ENCODE measurements at places on chromosomes 1 and 21.

DNA sequence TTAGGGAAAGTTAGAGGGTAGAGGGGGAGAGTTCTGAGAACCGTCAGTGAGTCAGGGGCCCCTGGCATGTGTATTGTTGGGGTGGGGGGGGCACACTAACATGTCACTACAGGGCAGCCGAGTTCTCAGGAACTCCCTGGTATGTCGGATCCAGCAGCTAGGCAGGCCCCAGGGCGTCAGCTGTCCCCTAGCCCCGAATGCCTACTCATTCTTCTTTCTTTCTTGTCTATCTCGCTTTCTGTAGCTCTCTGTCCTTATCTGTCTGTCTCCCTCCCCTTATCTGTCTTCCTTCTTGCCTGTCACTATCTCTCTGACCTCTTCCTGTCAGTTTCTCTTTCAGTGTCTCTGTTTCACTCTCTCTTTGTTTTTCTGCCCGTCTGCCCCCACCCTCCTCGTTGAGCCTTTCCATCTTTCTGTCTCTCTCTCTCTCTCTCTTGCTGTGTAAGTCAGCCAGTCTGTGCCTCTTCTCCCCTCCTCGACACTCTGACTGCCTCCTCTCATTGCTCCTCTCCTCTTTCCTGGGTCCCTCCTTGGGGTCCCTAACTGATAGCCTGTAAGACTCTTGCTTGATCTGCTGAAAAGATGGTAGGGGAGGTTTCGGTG lies 2.4 kb downstream of the NTRK1 start:
- DNase-seq = no peak

- DNase-seq = no peak
Measured at GRCh38 chr1:20367116-20367585, 76.5 kb downstream of the VWA5B1 start.

DNA sequence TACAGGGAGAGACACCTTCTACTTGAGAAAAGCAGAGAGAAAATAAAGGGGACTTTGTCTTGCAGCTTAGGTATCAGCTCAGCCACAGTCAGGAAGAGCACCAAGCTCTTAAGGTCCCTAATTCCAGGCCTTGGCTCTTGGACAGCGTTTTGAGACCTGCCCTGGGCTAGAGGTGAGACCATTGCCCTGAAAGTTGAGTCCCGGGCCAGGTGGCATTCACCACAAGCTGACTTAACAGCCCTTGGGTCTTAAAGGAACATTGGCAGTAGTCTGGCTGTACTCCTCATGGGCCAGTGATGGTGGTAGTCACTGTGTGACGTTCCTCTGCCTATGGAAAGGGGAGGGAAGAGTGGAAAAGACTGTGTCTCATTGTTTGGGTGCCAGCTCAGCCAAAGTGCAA lies 11.7 kb upstream of the TNNI3K start:
- no peak for DNase-seq

- no peak for DNase-seq
Measured at GRCh38 chr21:42218836-42219605, at the start of gene ABCG1. Gene ABCG1 (plus strand): TSS chr21:42219140. CDS start chr21:42219263, 123 bp downstream.

- no peak for DNase-seq
Measured at GRCh38 chr1:85976516-85977205, 179.9 kb downstream of the COL24A1 start.

DNA sequence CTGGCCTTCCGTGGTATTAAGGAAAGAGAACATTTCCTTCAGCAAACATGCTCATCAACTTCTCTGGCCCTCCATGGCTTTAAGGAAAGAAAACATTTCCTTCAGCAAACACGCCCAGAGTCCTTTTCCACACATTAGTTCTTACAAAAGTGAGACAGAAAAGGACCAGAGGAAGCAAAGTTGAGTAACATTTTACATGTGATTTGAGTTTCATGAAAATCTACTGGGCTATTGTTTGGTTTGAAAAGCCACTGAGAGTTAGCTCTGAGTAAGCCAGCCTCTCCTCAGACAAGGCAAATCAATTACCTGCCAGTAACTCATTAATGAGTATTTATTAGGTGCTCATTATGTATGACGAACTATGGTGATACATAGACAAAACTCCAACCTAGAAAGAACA lies 78.0 kb downstream of the NID1 start:
- no peak for DNase-seq

DNA sequence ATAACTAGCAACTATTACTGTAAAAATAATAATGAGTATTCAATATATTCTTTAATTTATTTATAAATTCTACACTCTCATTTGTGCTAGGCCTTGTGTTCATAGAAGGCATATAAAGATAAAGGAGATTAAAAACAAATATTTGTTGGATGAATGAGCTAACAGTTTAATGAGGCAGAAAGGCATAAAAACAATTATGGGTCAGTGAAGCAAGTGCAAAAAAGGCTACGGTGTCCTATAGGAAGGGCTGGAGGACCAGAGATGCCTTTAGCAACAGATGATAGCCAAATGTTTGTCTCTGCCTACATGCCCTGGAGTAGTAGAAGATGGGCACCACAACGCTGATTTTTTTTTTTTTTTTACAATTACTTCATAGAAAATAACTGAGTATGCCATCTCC lies 45.7 kb downstream of the PTGS2 start:
- DNase-seq = peak; percentile 78

DNA sequence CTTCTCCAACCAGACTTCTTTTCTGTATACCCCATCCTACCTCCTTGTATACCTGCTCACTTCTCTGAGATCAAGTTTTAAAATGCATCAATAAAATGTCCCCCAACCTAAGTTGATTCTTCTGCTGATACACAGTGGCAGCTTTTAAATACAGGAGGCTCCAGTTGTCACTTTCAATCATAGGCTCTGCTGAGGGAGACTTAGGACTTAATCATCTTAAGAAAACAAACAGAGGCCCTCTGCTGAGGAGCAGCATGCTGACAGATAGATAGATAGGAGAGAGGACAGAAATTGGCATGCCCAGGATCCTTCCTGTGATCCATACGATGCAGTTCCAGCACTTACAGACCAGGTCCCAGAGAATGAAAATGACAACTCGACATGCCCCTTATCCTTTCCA lies 311.0 kb upstream of the PROX1 start:
- DNase-seq = no peak

DNA sequence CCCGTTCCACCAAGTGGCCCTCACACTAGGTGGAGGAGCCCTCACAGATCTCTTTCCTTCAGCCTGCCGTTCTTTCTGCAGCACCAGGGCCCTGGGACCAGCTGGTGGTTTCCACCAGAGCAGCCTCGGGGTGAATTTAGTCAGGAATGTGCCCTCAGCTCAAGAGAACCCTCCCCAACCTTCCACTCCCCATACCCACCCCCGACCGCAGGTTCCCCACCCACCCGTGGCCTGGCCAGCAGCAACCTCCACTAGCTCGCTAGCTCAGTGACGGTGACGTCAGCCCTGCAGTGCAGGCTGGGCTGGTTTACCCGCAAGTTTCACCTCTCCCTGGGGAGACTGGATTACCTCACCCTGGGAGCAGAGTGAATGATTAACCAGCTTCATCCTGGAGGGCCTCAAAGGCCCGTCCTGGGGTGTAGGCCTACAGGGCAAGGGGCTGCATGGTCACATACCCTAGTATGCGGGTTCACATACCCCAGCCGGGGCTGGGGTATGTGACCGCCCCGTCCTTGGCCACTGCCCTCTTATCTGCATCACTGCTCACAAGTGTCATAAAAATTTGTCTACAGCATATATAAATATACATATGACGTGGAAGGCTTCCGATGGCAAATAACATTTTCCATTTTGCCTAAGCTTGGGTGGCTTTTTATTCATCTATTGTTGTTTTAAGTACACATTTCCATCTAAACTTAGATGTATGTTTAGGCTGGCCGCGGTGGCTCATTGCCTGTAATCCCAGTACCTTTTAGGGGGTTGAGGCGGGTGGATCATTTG lies 24.5 kb downstream of the ELF3 start:
- DNase-seq = peak; percentile 87

GRCh38 chr1:156969496-156969895 lies 49.1 kb downstream of the LRRC71 start:
- no peak for DNase-seq

DNA sequence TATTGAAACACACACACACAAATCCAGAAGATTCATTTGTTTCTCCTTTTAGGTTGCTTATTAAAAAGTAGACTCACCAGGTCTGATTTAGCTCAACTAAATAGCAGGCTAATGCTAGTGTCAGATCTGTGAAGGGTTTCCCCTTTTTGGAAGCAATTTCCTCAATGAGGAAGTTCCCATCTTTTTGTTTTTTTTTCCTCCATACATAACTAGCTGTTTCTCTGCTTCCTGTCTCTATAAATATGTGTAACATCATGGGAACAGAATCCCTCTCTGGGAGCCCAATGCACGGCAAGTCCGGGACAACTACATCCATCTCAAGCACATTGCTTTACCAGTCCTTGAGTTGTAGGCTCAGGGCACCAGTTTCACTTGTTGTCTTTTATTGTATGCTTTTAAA lies 1421.1 kb downstream of the PLA2G4A start:
- DNase-seq = no peak

DNA sequence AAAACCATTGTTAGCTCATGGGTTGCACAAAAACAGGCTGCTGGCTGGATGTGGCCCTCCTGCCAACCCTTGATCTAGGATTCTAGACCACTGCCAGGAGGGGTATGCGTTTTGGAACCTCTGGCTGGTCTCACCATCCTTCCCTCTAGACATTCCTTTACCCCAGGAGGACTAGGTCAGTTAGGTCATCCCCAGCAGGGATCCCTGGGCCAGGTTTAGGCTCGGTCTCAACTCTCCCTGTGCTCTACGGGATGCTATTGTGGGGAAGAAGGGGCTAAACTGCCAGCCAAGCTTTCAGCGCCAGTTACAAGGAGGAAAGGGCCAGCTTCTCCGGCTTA lies 22.7 kb downstream of the SLC2A1 start:
- DNase-seq = no peak

DNA sequence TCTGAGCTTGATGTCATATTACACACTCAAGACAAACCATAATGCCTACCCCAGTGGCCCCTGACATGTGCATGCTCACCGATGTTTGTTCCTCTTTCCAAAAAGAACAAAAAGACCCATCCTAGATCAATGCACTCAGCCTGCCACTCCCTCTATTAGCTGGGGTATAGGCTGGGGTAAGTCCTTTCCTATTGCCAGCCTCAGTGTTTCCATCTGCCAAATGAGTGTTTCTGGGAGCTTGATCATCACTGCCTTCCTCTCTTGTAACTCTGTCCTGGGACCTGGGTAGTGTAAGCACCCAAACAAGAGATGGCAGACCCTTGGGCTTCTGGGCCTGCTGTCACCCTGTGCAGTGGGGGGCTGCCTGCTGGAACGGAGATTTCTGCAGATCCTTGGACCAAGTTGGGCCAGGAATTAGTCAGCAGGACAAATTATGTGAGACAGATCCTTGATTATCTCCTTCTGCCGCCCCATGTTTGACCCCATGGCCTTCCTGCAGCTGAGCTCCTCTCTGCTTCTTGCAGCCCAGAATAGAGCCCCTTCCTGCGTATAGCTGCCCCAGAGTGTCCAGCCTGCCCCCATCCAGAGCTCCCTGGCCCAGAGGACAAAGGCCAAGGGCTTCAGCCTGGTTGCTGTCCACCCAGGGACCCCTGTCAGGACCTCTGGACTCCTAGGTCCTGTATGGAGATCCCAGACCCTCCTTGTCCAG lies 31.5 kb upstream of the LRP8 start:
- DNase-seq = no peak

- DNase-seq = no peak
Measured at GRCh38 chr1:46679789-46680573, 8.3 kb downstream of the TEX38 start.

- no peak for DNase-seq
Measured at GRCh38 chr1:235052067-235053008, 76.3 kb downstream of the TOMM20 start.

GRCh38 chr1:169099561-169099960 lies 6.9 kb upstream of the ATP1B1 start:
- DNase-seq = no peak

DNA sequence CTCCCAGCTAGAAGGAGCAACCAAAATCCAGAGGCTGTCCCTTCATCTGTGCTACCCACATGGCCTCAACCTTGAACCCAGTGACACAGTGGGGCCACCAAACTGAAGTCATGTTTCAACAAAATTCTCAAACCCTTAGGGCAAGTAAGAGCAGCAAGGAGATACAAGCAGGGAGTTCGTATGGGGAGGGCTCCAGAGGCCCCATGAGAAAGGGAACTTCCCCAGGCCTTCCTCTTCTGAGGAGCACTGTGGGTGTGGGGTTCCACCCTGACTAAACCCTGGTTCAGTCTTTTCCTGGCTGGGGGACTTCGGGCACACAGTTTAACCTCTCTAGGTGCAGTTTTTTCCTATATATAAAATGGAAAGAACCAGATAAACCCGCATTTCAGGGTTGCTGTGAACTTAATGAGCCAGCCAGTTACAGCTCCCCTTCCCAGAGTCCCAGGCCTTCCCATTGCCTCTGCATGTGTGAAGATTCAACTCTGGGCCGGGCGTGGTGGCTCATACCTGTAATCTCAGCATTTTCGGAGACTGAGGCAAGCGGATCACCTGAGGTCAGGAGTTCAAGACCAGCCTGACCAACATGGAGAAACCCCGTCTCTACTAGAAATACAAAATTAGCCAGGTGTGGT lies 8.0 kb upstream of the THEMIS2 start:
- DNase-seq = peak; percentile 14

- DNase-seq = no peak
Measured at GRCh38 chr1:158781104-158781503, at the start of gene OR6N2. Gene OR6N2 (minus strand): TSS chr1:158781204. CDS start chr1:158777635, 3,569 bp downstream.

- DNase-seq = no peak
Measured at GRCh38 chr21:39503123-39503762, 51.5 kb downstream of the SH3BGR start.

- no peak for DNase-seq
Measured at GRCh38 chr1:119988306-119989062, 81.0 kb downstream of the NOTCH2 start.

GRCh38 chr1:61056573-61057439 lies 25.6 kb upstream of the NFIA start:
- DNase-seq = no peak

DNA sequence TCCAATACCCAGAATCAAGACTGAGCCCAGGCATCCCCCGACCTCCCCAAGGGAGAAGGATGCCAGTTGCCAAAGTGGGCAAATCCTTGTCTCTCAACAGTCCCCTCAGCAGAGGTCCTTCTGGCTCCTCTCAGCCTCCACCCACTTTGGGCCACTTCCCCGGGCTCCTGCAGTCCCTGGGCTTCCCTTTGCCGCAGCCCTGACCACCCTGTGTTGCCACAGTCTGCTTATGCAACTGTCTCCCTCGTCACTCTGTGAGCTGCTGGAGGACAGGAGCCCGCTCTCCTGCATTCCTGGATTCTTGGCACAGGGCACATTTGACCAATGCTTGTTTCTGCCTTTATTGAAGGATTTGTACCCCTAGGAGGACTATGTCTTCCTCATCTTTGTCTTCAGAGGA lies 2.9 kb upstream of the LRP8 start:
- DNase-seq = no peak

GRCh38 chr1:227886993-227887696 lies 60.6 kb downstream of the WNT9A start:
- DNase-seq = no peak

DNA sequence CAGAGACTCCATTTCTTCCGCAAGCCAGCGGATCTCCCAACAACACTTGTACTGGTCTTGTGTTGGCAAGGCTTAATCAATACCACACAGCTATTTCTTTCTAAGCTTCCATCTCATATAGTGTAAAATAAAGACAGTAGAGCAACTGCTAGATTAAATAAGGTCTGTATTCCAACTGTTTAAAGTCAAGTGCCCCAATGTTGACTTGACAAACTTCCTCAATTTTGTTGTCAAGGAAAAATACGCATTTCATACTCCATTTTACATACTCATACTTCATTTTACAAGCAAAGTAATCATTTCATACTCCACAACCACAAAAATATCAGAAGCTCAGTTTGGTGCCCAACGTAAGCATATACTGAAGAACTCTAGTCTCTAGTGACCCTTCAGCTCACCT lies 143.0 kb downstream of the RERE start:
- no peak for DNase-seq

- DNase-seq = no peak
Measured at GRCh38 chr1:165954940-165955339, 127.5 kb downstream of the UCK2 start.
